ENCODE measurements at places on chromosomes 1 and 21.

DNA sequence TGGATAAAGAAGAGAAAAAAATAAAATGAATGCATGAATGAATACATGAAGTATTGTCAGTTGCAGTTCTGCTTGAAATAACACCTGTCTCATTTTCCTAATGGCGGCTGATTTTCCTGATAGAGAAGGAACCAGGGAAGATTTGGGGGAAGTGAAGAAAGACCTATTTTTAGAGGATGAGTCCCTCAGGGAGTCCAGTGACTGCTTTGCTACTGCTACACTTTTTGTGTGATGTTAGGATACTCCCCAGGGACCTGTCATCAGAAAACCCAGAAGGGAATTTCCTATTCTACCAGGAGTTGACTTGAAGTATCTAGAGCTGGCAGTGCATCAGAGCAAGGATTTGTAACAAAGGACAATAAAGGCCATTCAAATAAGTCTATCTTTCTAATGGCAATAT, 114.8 kb downstream of the MAB21L3 start:
- peak; percentile 12 for DNase-seq

GRCh38 chr1:91345395-91346005, 59.1 kb downstream of the HFM1 start:
- DNase-seq = no peak

DNA sequence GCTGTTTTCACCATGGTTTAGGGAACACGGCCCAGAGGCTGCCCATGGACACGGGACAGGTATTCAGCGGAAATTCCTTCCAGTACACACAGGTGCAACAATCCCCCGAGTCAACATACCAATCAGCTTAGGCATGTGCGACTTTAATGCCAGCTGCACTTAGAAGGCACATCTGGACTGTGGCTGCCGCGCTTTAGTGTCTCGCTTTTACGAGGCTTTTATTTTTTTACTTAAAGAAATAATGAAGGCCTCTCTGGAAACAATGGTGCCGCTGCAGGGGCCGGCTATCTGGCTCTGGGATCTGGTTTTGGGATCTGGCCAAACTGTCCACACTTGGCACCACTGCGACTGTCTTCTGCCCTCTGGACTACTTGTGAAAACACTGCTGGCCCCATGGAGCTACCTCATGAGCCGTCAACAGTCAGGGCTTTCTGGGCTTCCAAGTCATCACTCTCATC, 55.5 kb downstream of the SLC66A1 start:
- peak; percentile 84 for DNase-seq

- DNase-seq = no peak
These were observed 4.6 kb downstream of the OLFML3 start for GRCh38 chr1:113983826-113984225.

GRCh38 chr1:209601809-209602657, 18.5 kb downstream of the CAMK1G start:
- DNase-seq = peak; percentile 61

DNA sequence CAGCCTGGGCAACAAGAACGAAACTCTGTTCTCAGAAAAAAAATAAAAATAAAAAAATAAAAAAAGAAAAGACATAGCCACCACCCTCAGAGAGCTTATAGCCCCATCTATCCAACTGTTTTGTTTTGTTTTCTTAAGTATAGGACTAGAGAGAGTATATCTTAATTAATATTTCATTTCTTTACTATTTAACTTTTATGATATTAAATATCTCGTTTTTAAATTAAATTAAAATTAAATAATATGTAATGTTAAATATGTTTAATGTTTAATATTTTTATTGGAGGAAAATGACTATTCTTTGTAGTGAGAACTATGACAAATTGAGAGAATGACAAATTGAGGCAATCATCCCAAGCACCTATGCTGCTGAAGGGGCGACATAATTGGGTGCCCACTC, 33.1 kb upstream of the YTHDF2 start:
- DNase-seq = no peak

GRCh38 chr1:201786824-201787223, 42.1 kb upstream of the IPO9 start:
- no peak for DNase-seq

DNA sequence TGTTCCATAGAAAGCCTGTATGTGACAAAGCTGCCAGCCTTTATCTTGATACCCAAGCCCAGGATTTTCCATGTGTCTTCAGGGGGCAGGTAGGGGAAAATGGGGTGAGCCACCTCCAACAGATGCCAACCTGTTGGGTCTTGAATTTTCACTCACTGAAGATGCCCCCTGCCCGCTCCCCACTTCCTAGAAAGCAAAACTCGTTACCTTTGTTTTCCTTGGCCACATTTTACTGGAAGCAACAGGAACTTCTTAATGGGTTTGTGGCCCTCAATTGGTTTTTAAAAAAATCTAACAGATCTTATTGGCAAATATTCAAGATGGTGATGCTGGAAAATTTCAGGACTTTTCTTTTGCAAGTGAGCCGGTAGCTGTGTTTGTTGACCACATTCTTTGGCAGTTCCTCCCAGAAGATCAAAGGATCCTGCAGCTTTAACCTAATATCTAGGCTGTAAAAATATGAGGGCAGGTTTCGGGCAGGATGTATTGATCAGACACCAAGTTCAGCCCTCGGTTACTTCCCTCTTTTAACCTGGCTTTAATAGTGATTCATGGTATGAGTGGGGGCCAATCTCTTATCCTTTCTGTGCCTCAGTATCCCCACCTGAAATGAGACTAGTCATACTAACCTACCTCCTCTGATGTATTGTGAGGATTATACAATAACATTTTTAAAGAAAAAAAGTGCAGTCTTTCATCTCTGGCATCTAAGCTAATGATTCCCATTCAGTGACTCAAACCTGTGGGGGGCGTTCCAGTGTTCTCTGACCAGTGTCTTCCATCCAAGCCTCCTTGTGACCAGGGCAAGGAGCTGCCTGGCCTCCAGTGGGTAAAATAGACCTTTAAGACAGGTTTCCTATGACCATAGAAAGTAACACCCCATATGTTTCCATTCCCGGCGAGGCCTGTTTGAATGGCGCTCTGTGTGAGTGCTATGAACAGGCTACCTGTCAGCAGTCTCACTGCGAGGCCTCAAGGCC, 21.3 kb upstream of the GNPAT start:
- no peak for DNase-seq

All from mammary epithelial cell (primary cell).